ENCODE measurements at places on chromosomes 1 and 21. TPM values are rescaled to one million over a fixed set of nuclear protein-coding genes. Genes with fewer than 3 reads are reported as not detected.

GRCh38 chr1:14094611-14095400 lies 394.8 kb downstream of the PRDM2 start:
- H3K27ac ChIP-seq, result no peak overlapping the region
- DNase-seq, result no peak
- no peaks in the 10 kb centered on the region for H3K27me3 ChIP-seq
- no peaks in the 10 kb centered on the region for H3K4me1 ChIP-seq

DNA sequence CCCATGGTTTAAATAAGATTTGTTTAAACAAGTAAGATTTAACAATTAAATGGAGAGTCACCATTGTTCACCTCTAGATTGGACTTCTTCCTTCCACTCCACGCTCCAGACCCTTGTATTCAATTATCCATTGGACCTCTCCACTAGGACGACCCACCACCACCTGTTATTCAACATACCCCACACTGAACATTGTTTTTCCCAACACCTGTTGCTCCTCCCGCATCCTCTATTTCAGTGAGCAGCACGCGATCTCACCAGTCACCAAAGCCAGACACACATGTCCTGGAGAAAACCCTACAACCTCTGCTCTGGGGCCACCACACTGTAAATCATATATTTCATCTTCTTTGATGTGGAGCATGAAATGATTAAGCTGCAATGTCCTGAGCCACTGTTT lies 28.6 kb downstream of the ATP8B2 start:
- no peak for DNase-seq
- H3K36me3 ChIP-seq, result no peaks in the 10 kb centered on the region
- H3K27ac ChIP-seq, result no peak overlapping the region
- peaks cover 5% of the 10 kb centered on the region for H3K4me1 ChIP-seq

GRCh38 chr1:46613661-46614603 lies 2.7 kb downstream of the MOB3C start:
- peak overlapping the region; percentile 6 for H3K4me3 ChIP-seq
- peak; percentile 91 for DNase-seq
- no peaks in the 10 kb centered on the region for H3K27me3 ChIP-seq
- peak overlapping the region; percentile 70 for H3K27ac ChIP-seq
- no peaks in the 10 kb centered on the region for H3K36me3 ChIP-seq
- no peaks in the 10 kb centered on the region for H3K4me1 ChIP-seq

GRCh38 chr1:180261524-180262155 lies 31.6 kb downstream of the LHX4 start:
- no peaks in the 10 kb centered on the region for H3K36me3 ChIP-seq
- no peak overlapping the region for H3K4me3 ChIP-seq
- no peaks in the 10 kb centered on the region for H3K4me1 ChIP-seq
- DNase-seq, result no peak
- peaks cover 7% of the 10 kb centered on the region for H3K27me3 ChIP-seq

- H3K27ac ChIP-seq, result no peak overlapping the region
- DNase-seq, result no peak
- H3K4me3 ChIP-seq, result no peak overlapping the region
- H3K27me3 ChIP-seq, result no peaks in the 10 kb centered on the region
- no peaks in the 10 kb centered on the region for H3K36me3 ChIP-seq
Measured at GRCh38 chr21:26412885-26413284, 160.2 kb downstream of the CYYR1 start.

- no peaks in the 10 kb centered on the region for H3K4me1 ChIP-seq
- H3K36me3 ChIP-seq, result no peaks in the 10 kb centered on the region
- no peak for DNase-seq
- no peaks in the 10 kb centered on the region for H3K27me3 ChIP-seq
Measured at GRCh38 chr1:190373705-190374336, 103.8 kb downstream of the BRINP3 start.

GRCh38 chr1:54359393-54360162 lies 46.6 kb downstream of the SSBP3 start:
- H3K4me3 ChIP-seq, result no peak overlapping the region
- H3K36me3 ChIP-seq, result no peaks in the 10 kb centered on the region
- H3K27ac ChIP-seq, result no peak overlapping the region
- no peaks in the 10 kb centered on the region for H3K27me3 ChIP-seq
- H3K4me1 ChIP-seq, result peaks cover 7% of the 10 kb centered on the region

DNA sequence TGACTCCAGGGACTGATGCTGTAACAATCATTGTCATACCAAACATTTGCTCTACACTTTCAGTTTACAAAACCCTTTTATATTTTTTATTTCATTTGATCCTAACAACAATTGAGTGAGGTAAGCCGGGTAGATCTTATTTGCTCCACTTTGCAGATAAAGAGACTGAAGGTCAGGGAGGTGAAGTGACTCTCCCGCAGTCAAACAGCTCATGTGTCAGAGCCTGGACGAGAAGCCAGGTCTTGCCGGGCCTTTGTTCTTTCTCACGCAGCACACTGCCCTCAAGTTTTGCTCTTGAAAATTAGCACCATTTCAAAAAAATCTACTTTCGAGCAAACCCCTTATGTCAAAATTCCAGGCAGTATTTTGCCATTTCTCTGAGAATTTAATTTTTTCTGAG lies 65.2 kb downstream of the CD247 start:
- H3K4me3 ChIP-seq, result no peak overlapping the region
- no peak for DNase-seq
- H3K4me1 ChIP-seq, result no peaks in the 10 kb centered on the region
- H3K27me3 ChIP-seq, result no peaks in the 10 kb centered on the region
- H3K36me3 ChIP-seq, result no peaks in the 10 kb centered on the region

- no peak overlapping the region for H3K27ac ChIP-seq
- H3K4me1 ChIP-seq, result no peaks in the 10 kb centered on the region
- no peak for DNase-seq
- no peaks in the 10 kb centered on the region for H3K27me3 ChIP-seq
Measured at GRCh38 chr21:30882866-30883597, 1.7 kb upstream of the KRTAP11-1 start.

GRCh38 chr1:59298026-59298583 lies 1.2 kb downstream of the FGGY start:
- H3K4me3 ChIP-seq, result no peak overlapping the region
- H3K27me3 ChIP-seq, result no peaks in the 10 kb centered on the region
- H3K36me3 ChIP-seq, result no peaks in the 10 kb centered on the region
- H3K27ac ChIP-seq, result peak overlapping the region; percentile 99
- DNase-seq, result peak; percentile 42

DNA sequence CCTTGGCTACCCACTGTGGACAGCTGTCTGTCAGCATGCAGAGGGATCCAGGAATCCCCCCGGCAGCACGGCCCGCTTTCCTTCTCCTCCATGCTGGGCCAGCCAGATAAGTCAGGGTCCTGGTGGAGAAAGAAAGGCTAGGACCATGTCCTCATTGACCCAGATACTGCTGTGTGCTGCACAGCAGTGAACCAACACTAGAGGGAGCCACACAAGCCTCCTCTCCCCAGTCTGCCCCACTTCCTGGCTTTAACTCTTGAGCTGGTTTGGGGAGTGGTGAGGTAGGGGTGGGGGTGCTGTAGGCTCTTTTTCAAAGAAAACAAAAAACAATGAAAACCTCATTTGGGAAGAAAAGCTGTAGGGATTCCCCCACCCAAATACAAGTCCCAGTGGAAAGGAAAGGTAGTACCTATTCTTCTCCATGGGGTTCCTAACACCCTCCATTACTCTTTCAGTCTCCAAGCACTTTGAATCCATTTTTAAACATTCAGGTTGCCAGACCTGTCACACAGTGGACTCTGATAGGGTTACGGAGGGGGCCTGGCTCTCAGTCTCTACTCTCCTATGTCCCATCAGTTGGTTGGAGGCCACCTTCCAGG lies 84.9 kb upstream of the CD1D start:
- no peak for DNase-seq
- H3K36me3 ChIP-seq, result no peaks in the 10 kb centered on the region
- H3K4me3 ChIP-seq, result no peak overlapping the region
- H3K27ac ChIP-seq, result no peak overlapping the region
- no peaks in the 10 kb centered on the region for H3K27me3 ChIP-seq

DNA sequence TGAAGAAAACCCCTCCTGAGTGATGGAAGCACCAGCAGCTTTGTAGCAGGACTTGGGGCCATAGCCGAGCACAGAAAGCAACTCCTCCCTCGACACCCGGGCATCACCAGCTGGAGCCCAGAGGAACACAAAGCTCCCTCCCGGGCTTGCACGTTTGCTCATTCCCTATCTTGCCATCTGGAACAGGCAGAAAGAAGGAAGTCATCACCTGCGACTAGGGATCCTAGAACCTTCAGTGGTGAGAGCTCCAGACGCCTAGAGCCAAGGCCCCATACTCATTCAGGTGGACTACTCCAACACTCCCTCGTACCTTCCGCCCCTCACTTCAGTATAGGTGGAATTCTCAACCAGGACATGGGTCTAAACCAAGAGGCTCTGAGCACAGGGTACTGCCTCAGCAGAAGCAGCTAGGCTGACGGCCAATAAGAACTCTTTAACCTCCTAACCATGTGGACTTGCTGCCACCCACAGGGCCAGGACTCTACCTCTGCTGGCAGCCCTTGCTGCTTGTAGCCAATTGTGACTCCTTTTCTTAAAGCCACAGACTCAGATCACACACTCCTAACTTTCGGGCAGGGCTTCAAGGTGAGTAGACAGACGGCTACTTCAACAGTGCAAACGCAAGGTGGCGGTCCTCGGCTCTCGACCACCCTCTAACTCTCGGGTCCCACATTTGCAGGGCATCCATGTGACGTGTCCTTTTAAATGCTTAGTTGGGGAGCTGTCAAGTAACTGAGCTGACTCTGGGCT lies 65.4 kb downstream of the NPHP4 start:
- no peaks in the 10 kb centered on the region for H3K4me1 ChIP-seq
- H3K4me3 ChIP-seq, result no peak overlapping the region
- H3K27me3 ChIP-seq, result no peaks in the 10 kb centered on the region
- no peak overlapping the region for H3K27ac ChIP-seq
- H3K36me3 ChIP-seq, result no peaks in the 10 kb centered on the region

GRCh38 chr1:222331765-222332164 lies 216.1 kb downstream of the HHIPL2 start:
- H3K27ac ChIP-seq, result no peak overlapping the region
- H3K36me3 ChIP-seq, result no peaks in the 10 kb centered on the region
- H3K4me1 ChIP-seq, result no peaks in the 10 kb centered on the region
- H3K27me3 ChIP-seq, result no peaks in the 10 kb centered on the region
- no peak overlapping the region for H3K4me3 ChIP-seq
- no peak for DNase-seq

- H3K36me3 ChIP-seq, result no peaks in the 10 kb centered on the region
- no peak overlapping the region for H3K4me3 ChIP-seq
- no peak overlapping the region for H3K27ac ChIP-seq
- H3K4me1 ChIP-seq, result no peaks in the 10 kb centered on the region
Measured at GRCh38 chr1:197913495-197914276, 3.5 kb upstream of the LHX9 start.

GRCh38 chr1:157971769-157972168 lies 21.7 kb upstream of the KIRREL1 start:
- no peaks in the 10 kb centered on the region for H3K36me3 ChIP-seq
- no peak overlapping the region for H3K4me3 ChIP-seq
- no peak for DNase-seq

The KRTAP13-2 gene
- total RNA-seq, result not detected

The S1PR1 gene
- total RNA-seq, result 72.8 TPM

The ASCL5 gene
- not detected for total RNA-seq

The GBP5 gene
- not detected for total RNA-seq

The COL11A1 gene
- not detected for total RNA-seq

The GBP3 gene
- 22.3 TPM for total RNA-seq

The PLEKHA6 gene
- 9.4 TPM for total RNA-seq

The VTCN1 gene
- not detected for total RNA-seq

The LRRC3 gene
- total RNA-seq, result 2.3 TPM

Measured in uterus (tissue), 4 donors.